IPS DF 19.7 (cell line): ENCODE measurements at places on chromosomes 4 and X.

- DNase-seq, result no peak
These were observed 176.5 kb downstream of the AR start for GRCh38 chrX:67720344-67720743.

DNA sequence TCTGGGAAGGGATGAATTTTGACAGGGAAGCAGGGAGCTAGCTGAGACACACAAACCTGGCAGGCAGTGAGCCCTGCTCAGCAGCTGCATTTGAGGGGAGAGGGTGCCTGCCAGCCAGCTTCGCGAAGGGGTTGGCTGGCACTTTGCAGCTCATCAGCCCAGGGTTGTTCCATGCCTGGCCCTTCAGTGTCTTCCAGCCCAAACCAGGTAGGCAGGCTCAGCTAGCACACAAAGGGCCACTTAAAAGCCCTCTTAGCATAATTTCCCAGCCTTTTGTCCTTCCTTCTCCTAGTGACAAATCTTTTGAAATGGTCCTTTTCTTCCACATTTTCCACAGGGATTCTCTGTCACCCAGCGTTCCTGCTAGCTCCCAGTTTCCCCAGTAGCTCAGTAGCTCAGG, 4.3 kb upstream of the FRMPD3 start:
- DNase-seq, result no peak

GRCh38 chrX:119638725-119639471, 32.7 kb upstream of the NKRF start:
- DNase-seq, result no peak

DNA sequence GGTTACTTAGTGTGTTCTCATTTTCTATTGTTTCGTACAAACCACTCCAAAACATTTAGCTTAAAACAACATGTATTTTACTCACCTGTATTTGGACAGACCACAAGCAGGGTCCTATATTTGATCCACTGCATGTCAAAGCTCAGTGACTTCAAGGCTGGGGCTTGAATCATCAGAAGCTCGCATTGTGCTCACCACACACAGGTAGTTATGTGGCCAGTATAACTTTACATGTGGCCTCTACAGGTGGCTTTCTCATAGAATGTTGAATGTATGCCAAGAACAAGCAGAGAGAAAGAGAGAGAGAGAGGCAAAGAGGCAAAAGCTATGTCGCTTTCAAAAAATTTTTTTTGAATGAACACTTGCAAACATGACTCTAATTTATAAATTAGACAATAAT, 107.6 kb downstream of the QRFPR start:
- no peak for DNase-seq

- DNase-seq, result no peak
These were observed 2.5 kb upstream of the TMEM47 start for GRCh38 chrX:34659575-34659974.

DNA sequence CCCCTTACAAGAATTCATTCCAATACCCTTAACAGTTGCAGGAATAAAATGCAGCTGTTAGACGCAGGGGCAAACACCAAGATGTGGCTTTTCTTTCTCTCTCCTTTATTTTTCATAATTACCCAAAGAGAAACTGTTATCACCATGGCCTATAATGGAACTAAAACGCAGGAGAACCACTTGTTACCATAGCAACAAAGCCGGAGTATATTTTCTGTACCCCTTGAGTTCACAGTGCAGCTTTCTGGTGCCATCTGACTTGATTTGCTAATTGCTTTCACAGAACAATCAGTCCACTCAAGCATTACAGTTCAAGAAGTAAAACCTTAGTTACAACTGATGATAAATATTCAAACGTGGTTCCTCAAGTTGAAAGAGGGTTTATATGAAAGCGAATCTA, 157.9 kb downstream of the AMELX start:
- DNase-seq, result no peak

GRCh38 chrX:12410523-12410922, 272.2 kb downstream of the FRMPD4 start:
- no peak for DNase-seq

GRCh38 chrX:39133971-39134370, 332.7 kb downstream of the MID1IP1 start:
- no peak for DNase-seq

GRCh38 chr4:156628858-156629257, 342.7 kb downstream of the PDGFC start:
- DNase-seq, result no peak

DNA sequence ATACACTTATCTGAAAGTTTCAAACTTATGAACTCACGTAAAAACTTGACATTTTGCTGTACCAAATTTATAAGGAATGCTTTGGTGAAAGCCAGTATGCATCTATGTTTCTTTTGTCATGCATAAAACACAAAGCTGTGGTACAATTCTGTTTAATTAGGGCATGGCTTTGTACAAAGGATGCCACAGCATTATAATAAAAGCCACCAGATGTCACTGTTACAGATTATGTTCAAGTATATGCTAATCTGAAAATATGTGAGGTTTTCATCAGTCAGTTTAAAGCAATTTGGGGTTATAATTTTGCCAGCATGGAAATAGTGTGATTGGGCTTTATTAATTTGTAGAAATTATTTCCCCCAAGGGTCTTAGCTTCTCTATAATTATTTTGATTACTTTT, 69.0 kb downstream of the ATOH1 start:
- no peak for DNase-seq

- no peak for DNase-seq
These were observed 16.0 kb downstream of the IGFBP7 start for GRCh38 chr4:57093845-57094831.

DNA sequence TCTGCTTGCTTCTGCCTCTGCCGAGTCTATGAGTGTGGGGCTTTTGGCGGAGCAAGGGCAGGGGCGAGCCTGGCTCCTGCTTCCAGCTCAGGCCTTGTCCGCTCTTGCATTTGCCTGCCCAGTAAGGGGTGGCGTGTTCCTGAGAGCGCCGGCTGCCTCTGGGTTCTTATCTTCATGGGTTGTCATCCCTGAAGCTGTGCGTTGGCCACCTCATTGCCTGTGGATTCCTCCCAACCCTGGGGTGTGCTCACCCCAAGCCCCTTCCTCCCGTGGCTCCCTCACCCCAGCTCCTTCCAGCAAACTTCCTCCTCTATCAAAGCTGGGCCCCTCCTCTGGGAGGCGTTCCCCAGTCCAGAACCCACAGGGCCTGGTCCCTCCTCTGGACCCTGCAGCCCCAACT, 17.5 kb downstream of the SH3BP2 start:
- no peak for DNase-seq

- DNase-seq, result no peak
These were observed 66.4 kb upstream of the BANK1 start for GRCh38 chr4:101724093-101724492.

- no peak for DNase-seq
These were observed 317.1 kb upstream of the GALNT7 start for GRCh38 chr4:172851534-172851933.

DNA sequence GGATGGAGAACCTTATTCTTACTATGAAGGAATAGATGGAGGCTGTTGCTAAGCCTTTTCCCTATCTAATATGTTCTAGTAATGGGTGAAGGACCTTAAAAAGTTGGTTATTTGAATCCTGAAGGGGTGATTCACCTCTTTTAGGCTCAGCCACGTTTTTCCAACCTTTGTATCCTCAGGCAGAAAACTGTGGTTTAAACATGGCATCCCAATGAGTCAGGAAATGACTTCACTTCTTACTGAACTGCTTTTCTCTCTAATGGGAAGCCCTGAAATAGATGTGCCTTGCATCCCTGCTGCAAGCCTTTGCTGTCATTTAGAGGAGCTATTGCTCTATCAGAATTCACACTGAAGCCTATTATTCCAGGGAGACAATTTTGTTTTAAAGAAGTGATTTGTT, 191.0 kb upstream of the ARX start:
- no peak for DNase-seq

- DNase-seq, result no peak
These were observed 46.9 kb upstream of the PABPC1L2A start for GRCh38 chrX:73126240-73126639.

DNA sequence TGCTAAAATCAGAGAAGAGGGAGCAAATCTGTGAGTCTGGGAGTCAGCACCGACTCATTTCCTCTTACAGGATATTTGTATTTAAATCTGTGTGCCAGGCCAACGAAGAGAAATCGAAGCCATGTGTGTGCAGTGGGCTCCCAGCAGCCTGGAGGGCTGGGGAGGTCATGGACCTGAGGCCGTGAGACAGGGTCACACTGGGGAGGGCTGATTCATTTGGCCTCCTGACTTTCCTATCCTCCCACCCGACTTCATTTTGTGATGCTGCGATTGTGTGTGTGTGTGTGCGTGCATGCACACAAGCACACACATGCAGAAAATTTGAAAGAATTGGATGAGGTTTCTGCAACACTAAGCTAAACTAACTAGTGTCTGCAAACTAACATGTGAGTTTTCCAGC, 48.7 kb upstream of the STX18 start:
- DNase-seq, result no peak

- DNase-seq, result no peak
These were observed 163.6 kb upstream of the FAT1 start for GRCh38 chr4:186887291-186887700.

DNA sequence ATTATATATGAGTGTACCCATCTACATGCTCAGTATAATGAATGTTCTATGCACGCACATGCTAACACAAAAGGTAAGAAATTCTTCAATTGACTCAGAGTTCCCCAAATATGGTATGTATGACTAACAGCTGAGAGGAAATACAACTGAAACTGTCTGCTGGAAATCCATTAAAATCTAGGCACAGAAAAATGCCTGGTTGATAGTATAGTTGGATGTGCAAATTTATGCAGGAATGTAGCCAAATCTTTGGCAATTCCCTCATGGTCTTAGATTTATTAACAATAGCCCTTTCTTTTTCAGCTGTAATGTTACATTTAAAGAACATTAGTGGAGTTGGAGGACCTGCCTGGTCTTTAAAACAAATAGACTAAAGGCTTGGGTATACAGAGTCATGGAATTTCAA, 5.5 kb downstream of the CAMK2D start:
- DNase-seq, result no peak

GRCh38 chrX:76279007-76279406, 106.1 kb downstream of the PBDC1 start:
- peak; percentile 17 for DNase-seq

- DNase-seq, result no peak
These were observed 206.0 kb downstream of the BCOR start for GRCh38 chrX:39891781-39892180.

GRCh38 chr4:1182313-1182712, 9.9 kb upstream of the SPON2 start:
- no peak for DNase-seq

DNA sequence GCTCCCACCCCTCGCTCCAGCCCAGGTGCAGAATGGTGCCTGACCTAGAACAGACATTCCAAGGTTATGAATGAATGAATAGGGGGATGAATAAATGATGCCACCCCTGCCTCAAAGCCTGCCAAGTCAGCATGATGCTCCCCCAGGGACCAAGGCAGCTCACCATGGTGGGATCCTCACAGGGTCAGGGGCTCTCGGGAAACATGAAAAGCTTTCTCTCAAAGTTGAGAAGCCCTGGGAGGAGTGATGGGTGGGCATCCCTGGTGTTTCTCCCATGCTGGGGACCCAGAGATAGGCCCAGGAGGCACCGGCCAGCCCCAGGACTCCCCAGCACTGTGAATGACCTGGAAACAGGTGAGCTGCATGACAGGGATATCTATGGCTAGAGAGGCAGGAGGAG, 58.9 kb downstream of the HTRA3 start:
- DNase-seq, result no peak

GRCh38 chr4:8834681-8835220, 36.9 kb downstream of the HMX1 start:
- no peak for DNase-seq

DNA sequence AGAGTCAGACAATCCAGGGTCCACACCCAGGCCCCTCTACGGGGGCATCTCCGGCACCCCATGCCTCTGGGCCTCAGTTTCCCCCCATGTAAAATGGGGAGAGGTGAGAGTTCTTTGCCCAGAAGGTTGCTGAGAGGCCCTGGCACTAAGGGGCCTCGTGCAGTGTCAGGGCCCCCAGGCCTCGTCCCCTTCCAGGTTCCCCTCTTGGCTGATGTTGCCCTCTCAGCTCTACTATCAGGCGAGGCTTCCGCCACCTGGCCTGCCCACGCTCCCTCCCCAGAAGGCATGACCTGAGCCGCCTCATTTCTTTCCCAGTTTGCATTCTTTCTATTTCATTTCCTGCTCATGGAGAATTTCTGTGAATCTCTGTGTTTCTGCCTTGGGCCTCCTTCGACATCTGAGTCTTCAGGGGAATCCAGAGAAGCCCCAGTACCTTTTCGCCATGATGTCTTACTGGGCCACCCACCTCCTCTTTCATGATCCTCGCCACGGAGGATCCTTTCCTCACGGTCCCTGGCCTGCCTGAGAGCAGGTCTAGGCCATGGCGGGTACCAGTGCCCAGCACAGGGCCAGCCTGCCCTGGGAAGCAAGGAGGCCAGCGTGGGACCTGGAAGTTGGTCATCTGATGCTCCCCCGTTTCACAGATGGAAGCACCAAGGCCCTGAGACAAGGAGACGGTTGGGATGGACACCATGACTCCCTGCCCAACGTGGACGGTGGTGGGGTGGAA, 21.9 kb upstream of the MRFAP1 start:
- DNase-seq, result no peak

- DNase-seq, result no peak
These were observed 105.8 kb upstream of the MAGEB18 start for GRCh38 chrX:26032111-26032912.

GRCh38 chrX:39577985-39578869, 519.5 kb downstream of the BCOR start:
- DNase-seq, result no peak

- DNase-seq, result no peak
These were observed 13.2 kb upstream of the CLDN24 start for GRCh38 chr4:183335369-183335940.

GRCh38 chrX:1249101-1249887, 19.3 kb upstream of the CSF2RA start:
- no peak for DNase-seq

GRCh38 chrX:131617182-131617581, 73.3 kb downstream of the OR13H1 start:
- DNase-seq, result no peak

- DNase-seq, result no peak
These were observed at the start of gene ZNF185 for GRCh38 chrX:152897222-152898131. TSS of gene ZNF185 (plus strand) at chrX:152898067. CDS start at chrX:152914490, 16,423 bp downstream.

DNA sequence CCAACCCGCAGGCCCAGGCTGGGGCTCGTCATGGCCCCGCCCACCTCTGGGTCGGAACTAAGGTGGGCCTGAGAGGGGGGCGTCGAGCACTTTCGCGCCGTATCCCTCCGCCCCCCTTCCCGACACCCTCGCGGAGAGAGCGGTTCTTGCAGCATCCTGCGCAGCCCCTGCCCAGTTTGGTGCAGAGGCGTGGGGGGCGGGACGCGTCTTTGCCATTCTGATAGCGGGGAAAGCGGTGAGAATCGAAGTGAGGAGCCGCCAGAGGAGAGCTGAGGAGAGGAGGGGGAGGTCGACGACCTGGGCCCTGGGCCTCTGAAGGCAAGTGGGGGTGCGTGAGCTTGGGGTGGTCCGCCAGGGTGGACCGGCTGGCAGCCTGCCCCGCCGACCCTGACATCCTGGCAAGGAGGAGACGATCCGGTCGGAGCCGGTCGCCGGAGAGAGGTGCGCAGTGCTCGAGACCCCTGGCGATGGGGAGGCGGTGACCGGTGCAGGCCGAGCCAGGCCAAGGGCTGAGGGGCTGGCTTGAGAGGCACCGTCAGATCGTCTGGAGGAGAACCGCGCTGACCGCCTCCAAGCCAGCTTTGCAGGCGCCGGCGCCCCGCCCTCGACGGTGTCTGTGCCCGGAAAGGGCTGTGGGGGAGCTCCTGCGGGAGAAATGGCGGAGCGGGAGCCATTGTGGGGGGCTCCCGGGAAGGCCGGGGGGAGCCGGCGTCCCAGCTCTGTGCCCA, 25.5 kb downstream of the GPRASP3 start:
- DNase-seq, result no peak
